ENCODE measurements at places on chromosomes 2 and 18.

DNA sequence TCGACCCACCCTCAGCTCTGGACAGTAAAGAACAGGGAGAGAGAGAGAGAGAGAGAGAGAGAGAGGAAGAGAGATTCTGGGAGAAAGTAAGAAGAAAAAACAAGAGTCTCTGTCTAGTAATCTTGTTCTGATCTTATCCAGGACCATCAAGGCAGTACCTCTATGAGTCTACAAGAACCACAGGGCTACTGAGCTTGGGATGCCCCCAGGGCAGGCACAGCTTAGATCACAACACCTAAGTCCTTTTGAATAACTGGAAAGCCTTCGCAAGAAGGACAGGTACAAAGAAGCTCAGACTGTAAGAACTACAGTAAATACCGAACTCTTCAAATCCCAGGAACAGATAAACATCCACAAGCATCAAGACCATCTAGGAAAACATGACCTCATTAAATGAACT lies 51.4 kb upstream of the SGPP2 start:
- DNase-seq: no peak

- peak; percentile 70 for DNase-seq
Observed at GRCh38 chr2:102021779-102022178, 30.0 kb downstream of the IL1R2 start.

- peak; percentile 22 for DNase-seq
Observed at GRCh38 chr18:75531851-75532459, 104.5 kb upstream of the SMIM21 start.

GRCh38 chr2:70732766-70733645 lies 35.0 kb downstream of the ADD2 start:
- no peak for DNase-seq

GRCh38 chr18:24922491-24922890 lies 429.5 kb downstream of the ZNF521 start:
- no peak for DNase-seq

DNA sequence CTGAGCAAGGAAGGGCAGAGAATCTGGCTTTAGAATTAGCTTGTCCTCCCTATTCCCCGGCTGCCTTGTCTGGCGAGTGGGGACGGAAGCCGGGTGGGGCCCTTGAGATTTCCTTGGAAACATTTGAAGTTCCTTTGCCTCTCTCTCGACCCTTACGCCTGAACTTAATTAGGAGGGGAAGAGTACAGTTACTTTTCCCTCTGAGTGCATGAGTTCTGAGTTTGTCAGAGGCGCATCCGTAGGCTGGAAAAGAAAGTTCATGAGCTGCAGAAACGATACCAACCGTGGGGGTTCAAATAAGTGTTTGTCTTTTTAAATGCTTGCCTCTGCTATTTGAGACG lies 468 bp downstream of the PIKFYVE start:
- DNase-seq: peak; percentile 24

GRCh38 chr18:31197676-31198075 lies 35.0 kb upstream of the DSC1 start:
- no peak for DNase-seq

DNA sequence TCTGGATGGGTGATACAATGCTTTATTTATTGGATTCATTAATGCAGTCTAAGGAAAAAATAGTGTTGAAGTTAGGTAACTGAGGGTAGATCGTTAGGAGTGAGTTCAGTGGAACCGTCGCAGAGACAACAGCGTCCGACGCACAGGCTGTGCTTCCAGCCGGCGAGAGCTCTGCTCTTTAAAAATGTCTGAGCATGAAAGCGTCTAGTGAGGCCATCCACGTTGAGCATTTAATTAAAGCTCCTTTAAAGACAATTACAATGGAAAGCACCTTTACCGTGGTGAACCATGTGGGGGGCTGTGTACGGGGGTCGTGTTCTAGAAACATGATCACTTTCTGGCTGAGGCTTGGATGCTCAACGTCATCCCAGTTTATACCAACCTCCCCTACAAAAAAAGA lies 822.7 kb downstream of the GALR1 start:
- DNase-seq: no peak

- DNase-seq: no peak
Observed at GRCh38 chr18:54607213-54608027, 16.4 kb downstream of the DYNAP start.

GRCh38 chr2:178448968-178449661 lies 1.9 kb downstream of the PRKRA start:
- DNase-seq: no peak

DNA sequence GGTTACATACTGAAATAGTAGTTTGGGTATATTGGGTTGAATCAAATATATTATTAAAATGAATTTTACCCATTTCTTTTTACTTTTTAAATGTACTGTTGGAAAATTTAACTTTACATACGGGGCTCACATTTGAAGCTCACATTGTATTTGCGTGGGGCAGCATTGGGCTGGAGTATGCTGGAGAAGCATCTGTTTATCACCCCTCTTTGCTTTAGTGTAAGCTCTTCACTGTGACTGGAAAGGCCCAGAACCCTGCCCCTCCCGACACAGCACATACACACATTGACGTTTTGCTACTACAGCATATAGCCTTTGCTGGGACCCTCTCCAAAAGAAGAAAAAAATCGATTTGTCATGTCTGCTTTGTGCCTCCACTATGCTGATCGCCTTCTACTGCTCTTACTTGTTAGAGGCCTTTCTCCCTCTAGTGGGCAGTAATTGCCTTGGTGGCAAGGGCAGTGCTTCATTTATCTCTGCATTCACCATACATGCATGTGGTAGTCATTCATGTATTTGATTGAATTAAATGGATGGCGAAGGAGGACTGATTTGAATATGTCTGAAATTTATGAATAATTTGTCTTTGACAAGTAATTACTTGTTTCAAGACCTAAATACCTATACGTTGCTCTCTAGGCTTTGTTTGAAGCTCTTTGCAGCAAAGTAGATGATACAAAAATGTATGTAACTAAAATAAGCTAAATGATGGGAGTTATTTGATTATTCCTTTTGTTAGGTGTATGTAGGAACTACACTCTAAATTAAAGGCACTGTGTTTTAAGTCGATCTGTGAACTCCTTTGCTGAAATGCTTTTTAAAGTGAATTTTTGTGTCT lies 37.4 kb downstream of the VAPA start:
- peak; percentile 65 for DNase-seq

- peak; percentile 14 for DNase-seq
Observed at GRCh38 chr2:19982268-19982667, 7.6 kb downstream of the WDR35 start.

GRCh38 chr2:145958611-145959010 lies 1438.7 kb upstream of the ZEB2 start:
- no peak for DNase-seq

DNA sequence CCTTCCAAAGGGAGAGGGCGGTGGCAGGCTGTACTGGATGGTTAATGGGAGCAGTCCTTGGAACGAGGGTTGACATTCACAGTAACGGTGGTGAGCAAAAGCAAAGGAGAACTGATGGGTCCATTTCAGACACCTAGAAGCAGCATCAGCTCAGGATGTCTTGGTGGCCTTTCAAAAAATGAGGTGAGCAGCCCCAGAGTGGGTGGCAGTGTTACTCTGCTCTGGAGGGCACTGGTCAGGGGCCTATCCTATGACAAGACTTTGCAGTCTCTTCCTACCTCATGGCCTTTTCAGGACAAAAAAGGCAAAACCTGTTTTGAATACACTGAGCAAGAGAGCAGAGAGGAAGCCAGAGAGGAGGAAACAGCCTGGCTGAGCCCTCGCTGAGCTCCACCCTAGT lies 23.5 kb downstream of the CAPN14 start:
- no peak for DNase-seq
